Left forelimb (tissue), 1 donor: ENCODE measurements at places on chromosomes 5 and 9.

GRCh38 chr9:82543726-82544125, 519.2 kb downstream of the RASEF start:
- no peak for DNase-seq

DNA sequence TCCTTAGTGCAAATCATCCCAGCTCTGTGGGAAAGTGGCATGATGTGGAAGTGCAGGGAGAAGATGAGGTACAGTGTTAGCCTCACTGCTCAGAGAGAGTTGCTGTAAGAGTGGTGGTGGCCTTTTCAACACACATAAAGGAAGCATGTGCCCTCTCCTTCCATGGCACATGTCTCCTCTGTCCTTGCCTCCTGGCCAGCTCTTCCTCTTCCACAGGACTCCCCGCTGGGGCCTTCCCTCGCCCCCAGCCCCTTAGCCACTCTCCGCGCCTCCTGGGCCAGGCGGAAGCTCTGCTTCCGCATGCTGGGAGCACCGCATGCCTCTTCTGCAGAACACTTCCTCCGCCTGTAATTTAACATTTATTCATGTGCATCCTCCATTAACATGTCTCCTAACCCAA, 4.8 kb upstream of the KCNMB1 start:
- no peak for DNase-seq

- no peak for DNase-seq
Observed at GRCh38 chr9:117334101-117334500, 80.8 kb downstream of the ASTN2 start.

DNA sequence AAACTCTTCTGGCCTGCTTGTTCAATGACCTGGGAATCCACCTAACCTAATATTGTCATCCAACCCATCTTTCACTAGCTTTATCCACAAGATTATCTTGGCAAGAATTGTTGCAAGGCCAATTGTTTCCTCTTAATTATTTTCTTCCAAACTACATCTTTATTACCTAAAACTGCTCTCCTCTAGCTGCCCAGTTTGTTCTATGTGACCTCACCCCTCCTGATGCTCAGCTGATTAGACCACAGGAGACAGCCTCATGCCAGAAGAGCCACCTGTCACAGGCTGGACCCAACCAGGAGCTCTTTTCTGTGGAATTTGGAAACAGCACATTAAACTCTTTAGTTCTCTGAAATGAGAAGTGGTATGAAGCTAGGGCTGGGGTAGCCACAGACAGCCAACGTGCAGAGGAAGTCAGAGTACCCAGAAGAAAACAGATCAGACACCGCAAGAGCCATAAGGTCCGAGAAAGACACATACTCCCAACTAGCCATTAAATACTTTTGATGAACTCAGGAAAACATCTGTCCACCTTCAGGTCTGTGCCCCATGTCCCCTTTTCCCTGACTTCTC, 12.0 kb downstream of the SAXO1 start:
- no peak for DNase-seq

DNA sequence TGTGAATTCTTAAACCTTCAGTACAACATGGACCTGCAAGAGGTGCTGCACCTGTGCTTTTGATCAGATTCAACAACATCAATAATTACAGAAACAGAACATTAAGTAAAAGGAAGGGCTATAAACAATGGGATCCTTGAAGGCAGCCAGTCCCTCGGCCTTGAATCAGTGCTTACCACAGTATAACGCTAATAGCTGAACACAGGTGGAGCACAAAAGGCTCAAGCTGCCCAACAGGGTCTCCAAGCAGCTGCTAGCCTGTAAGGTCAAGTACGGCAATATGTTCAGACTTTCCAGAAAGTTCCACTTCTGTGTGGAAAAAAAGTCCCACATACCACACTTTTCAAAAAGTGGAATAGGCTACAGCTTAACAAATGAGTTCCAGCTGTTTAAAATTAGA, 61.9 kb upstream of the ITGA1 start:
- DNase-seq: no peak

- DNase-seq: no peak
Observed at GRCh38 chr9:117768750-117769395, 64.7 kb downstream of the TLR4 start.
